ENCODE measurements at places on chromosomes 2 and 18.

DNA sequence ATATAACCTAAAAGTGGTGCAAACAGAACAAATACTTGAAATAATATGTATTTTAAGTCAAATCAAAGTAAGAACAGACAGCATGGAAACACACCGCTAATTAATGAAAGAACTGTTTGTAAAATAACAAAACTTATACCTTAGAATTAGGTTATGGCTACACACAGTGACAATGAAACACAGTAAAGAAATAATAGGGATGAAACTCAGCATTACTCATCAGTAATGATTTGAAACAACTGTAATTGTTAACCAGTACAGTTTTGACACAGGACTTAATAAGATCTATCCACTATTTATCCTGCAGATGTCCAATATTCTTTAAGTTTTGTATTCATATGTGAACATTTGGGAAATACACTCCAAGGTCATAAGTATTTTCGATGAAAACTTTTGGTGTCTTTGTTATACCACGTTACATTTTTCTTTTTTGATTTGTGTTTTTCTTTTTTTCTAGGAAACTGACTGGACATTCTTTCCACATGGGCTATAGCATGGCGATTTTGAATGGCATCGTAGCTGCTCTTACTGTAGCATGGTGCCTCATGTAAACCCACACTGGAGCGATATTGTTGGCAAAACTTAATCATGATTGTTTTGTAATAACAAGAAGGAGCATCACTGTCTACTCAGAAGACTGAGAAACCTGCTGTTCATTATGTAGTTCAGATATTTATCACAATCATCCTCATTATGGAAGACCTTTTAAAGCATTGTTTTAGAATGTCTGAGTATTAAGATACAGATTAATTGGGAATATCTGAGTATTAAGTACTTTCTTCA is 41.1 kb downstream of the ARL6IP6 start:
- DNase-seq: no peak

DNA sequence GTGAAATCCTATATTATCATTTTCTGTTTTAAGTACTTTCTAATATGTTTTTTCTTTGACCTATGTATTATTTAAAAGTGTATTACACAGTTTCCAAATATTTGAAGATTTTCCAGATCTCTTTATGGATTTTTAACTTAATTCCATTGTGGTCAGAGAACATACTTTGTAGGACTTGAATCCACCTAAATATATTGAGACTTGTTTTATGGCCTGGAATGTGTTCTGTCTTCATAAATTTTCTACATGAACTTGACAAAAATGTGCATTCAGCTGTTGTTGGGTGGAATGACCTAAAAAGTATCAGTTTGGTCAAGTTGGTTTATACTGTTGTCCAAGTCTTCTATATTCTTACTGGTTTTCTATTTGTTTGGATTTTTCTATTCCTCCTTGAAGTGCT is 33.8 kb upstream of the TMEM247 start:
- DNase-seq: no peak

- no peak for DNase-seq
Measured at GRCh38 chr2:234375176-234375880, 121.6 kb downstream of the ARL4C start.

GRCh38 chr18:69897397-69898108 is 50.1 kb downstream of the CD226 start:
- DNase-seq: no peak

GRCh38 chr2:133949595-133949994 is 304.3 kb upstream of the MGAT5 start:
- DNase-seq: no peak

GRCh38 chr2:239370876-239371725 is 29.7 kb downstream of the HDAC4 start:
- DNase-seq: no peak

DNA sequence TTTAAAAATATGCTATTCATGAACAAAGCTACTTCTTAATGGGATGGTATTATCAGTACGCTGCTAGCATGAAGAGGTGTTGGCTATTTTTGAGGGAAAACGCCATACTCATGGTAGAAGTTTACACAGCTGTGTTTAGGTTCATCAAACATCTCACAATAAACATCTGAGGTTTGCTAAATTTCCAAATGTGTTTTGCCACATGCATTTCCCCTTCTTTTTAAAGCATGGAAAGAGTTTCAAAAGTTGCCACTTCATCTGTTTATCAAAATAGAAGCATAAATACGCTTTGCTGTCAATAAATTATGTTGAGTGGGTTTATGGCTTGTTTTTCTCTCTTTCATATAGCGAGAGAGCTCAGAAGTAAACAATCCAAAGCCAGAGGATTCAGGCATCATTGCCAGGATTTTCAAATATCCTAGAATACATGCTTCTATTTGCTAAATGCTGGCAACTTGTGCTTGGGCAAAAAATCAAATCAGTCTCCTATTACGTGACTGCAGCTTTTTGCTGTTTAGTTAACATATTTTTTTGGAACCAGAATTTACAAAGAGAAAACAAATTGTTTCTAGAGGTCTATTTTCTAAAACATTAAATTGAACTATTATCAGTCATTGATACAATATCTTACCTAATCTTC is 1919.9 kb upstream of the LRRTM1 start:
- no peak for DNase-seq

Data from stimulated activated CD4-positive, alpha-beta T cell treated with anti-CD3 and anti-CD28 coated beads, Interleukin-12 subunit alpha, Interleukin-12 subunit beta, amount 100 ng/mL, for 48 hours (primary cell).